GM19239 (cell line): ENCODE measurements at places on chromosomes 7 and 10.

DNA sequence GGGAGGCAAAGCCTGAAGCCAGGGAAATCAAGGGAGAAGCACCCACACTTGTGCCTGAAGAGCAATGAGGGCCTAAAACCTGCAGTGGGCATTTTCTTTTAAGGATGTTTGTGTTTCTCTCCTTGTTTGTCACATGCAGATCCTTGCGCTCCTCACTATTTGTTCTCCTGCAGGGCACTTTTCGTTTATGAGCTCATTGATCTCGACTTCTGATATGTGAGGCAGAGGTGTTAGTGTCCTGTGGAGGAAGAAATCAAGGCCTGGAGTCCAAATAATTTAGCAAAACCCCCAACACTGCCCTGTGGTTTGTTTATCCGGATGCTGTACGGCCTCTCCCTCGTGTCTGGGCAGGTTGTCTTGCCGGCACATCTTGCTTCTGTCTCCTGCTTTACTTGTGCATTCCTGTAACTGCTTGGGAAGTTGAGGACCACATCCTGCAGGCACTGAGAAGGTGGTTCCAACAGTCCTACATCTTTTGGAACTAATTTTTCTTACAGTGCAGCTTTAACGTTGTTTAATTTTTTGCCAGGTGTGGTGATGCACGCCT lies 13.7 kb downstream of the UBE3C start:
- no peak for DNase-seq

- no peak for DNase-seq
Measured at GRCh38 chr7:74216361-74216761, 6.6 kb downstream of the LAT2 start.

DNA sequence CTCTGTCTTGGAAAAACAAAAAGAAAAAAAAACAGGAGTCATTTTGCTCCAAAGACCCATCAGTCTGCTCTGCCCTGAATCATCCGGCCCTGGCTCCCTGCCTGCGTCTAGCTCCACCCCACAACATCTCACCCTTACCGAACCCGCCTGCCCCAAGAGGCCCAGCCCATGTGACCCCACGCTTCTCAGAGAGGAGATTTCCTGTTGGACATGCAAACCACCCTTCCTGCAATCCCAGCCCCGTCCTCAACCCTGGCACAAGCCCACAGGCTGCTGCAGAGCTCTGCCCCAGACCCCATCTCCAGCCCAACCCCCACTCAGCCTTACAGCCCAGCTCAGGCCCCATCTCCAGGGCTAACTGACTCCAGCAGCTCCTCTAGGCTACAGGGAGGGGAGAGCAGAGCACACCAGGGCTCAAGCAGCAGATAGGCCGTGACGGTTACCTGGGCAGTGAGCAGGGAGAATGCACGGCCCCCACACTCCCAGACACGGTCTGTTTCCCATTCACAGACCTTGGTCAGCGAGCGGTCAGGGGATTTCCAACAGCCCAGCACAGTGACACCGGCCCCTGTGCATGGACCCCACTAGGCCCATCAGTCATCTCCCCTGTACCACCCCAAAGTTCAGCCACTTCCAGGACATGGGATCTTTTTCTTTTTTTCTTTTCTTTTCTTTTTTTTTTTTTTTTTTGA lies 69.9 kb upstream of the GTF2I start:
- DNase-seq = peak; percentile 73

DNA sequence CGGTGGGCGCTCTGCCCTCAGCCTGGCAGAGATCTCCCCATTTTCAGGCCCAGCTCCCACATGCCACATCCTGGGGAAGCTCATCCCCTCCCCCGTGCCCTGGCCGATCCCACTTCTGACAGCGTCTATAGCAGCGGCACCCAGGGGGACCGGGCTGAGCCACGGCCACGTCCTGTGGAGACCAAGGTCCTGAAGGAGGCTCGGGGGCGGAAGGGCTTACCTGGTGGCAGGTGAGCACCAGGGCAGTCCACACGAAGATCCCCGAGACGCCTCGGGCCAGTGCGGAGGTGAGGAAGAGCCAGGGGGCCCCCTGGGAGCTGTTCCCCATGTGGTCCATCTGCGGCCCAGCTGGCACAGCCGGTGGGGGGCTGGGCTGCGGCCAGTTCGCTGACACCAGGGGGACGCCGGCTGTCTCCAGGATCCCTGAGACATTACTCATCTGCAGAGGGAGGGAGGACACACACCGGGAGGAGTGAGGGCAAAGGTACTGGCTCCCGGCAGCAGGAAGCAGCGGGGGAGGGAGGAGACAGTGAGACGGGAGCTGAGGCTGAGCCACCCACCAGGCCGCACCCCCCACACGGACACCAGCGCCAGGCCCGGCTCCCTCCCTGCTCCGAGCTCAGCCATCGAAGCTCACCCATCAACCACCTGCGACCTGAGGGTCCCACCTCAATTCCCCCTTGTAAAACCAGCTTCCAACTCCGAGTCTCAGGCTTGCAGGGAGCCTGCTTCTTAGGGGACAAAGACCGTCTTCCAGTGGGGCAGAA lies 776 bp downstream of the TMEM184A start:
- DNase-seq = no peak

GRCh38 chr10:30215623-30216022 lies 133.5 kb downstream of the MTPAP start:
- no peak for DNase-seq

GRCh38 chr7:16970732-16971482 lies 89.1 kb upstream of the AGR3 start:
- DNase-seq = no peak

GRCh38 chr7:265192-265997 lies 24.6 kb upstream of the FOXL3 start:
- no peak for DNase-seq

GRCh38 chr7:92973974-92974373 lies 137.6 kb upstream of the CDK6 start:
- no peak for DNase-seq

DNA sequence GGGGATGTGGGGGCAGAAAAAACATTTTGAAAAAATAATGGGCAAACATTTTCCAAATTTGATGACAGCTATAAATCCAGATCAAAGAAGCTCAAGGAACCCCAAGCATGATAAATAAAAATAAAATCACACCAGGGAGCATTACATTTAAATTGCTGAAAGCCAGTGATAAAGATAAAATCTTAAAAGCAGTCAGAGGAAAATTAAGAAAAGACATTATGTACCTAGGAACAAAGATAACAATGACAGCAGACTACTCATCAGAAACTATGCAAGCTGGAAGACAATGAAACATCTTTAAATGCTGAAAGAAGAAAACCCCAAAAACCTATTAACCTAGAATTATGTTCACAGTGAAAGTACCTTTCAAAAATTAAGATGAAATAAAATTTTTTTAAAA lies 23.3 kb downstream of the NEUROG3 start:
- DNase-seq = no peak

DNA sequence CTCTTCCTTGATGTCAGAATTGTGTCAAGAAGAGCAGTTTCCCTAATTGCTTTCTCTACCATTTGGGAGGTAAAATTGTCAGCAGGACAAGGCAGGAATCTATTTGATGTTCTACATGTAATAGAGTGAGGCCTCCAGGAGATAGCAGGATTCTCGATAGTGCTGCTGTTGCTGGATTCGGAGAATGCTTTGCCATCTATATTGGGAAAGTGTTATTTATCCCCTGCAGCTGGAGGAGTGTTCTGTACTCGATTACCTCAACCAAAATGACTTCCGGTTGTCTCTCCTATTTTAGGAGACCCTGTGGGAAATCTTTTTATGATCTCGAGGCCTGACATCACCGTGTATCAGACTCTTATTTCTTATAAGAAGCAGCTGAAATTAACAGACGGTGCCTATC lies 217.1 kb downstream of the TMEM178B start:
- no peak for DNase-seq

DNA sequence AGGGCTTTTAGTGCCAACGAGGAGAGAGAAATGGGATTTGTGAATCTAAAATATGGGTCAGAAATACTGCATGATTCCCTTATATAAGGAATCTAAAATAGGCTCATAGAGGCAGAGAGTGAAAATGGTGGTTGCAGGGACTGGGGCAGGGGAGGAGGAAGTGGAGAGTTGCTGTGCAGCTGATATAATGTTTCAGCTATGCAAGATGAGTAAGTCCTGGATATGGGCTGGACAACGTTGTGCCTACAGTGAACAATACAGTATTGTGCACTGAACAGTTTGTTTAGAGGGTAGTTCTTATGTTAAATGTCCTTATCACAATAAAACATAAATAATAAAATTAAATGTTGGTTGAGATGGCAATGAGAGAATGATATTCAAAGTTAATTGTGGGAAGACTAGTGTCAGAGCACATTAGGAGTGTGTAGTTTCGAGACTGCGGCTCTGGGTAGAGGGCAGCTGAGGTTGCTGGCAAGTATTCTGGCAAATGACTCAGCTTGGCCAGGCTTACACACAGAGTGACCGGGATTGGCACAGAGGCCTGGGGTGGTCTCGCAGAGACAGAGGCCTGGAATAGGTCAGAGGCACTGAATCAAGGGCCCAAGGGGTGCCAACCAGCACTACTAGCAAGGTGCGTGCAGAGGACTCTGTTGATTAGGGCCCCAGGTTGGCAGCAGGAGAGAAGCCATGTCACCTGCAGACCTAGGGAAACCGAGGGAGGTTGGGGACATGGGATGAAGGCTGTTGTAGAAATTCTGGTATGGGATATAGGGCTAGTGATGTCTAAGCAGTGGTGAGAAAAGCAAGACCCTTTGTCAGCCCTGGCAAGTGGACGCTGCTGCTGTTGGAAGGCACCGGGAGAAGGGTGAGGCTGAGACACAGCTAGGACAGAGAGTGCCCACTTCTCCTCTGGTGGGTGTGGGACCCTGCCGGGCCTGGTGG lies 2.8 kb upstream of the DEPP1 start:
- no peak for DNase-seq

DNA sequence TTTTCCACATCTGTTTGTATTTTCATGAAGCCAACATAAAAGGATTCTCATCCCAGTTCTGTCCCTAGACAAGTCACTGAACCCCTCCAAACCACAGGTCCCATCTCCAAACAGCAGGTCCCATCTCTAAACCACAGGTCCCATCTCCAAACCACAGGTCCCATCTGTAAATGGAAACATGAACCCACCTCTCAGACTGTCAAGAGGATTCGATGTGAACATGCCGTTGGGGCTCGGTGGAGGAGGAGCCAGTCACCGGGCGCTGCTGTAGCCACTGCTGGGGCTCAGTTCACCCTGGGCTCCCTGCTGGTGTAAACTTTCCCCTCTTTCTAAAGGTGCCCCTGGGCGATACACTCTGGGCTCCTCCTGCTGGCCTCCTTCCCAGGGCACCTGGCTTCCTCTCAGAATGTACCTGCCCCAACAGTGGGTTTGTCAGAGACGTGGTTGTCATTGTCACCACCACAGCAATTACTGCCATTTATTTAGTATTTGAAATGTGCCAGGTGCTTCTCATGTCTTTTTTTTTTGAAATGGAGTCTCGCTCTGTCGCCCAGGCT lies 13.0 kb downstream of the LHPP start:
- DNase-seq = no peak

DNA sequence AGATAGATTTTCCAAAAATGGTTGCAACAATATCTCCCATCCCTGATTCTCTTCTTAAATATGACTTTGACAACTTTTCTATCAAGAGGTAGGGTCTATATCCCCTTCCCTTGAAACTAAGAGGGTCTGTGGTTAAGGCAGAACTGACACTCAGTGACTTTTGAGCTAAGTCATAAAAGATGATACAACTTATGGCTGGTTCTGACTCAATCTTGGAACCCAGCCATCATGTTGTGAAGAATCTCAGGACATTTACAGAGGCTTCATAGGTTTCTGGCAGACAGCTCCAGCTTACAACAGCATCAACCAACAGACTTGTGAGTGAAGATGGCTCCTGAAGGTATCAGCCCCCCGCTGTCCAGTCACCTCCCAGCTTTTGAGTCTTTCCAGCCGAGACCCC lies 203.5 kb downstream of the RNLS start:
- DNase-seq = no peak

DNA sequence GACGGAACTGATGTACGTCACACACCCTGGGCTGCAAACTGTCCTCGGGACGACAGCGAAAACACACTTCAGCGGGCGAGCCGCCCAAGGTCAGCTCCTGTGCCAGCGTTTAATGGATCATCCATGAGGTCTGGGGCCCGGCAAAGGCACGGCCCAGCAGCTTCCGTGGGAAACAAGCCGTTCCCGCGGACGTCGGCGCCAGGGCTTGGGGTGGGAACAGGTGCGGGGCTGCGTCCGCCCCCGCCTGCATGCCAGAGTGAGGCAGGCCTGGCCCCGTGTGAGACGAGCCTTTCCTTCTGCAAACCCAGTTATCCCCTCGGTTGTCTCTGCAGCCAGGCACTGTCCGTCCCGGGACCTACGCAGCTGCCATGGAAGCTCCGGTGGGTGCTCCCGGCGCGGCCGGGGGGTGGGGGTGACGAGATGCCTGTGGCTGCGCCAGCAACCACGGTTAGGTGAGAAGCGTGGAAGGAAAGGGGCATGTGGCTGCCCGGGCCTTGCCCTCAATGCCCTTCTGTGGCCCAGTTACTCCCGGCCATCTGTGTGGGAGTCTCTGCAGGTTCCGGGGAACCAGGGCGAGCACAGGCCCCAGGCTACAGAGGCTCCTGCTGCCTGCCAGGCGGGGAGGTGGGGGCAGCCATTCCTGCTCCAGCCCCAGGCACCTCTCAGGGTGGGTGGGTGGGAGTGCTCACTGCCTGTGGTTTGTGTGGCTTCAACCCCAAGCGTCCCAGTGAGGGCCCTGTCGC lies 42.2 kb upstream of the PDGFA start:
- DNase-seq = no peak
